ENCODE measurements at places on chromosomes 16 and 17. TPM values are rescaled to one million over a fixed set of nuclear protein-coding genes. Genes with fewer than 3 reads are reported as not detected.

GRCh38 chr16:4006397-4006999 lies 109.7 kb downstream of the ADCY9 start:
- H3K27ac ChIP-seq = no peak overlapping the region
- no peaks in the 10 kb centered on the region for H3K27me3 ChIP-seq
- H3K36me3 ChIP-seq = no peaks in the 10 kb centered on the region
- DNase-seq = no peak
- H3K4me1 ChIP-seq = peaks cover 6% of the 10 kb centered on the region

- H3K36me3 ChIP-seq = no peaks in the 10 kb centered on the region
- no peaks in the 10 kb centered on the region for H3K4me1 ChIP-seq
- H3K27ac ChIP-seq = no peak overlapping the region
- no peak overlapping the region for H3K4me3 ChIP-seq
Measured at GRCh38 chr17:57788725-57789124, 43.6 kb upstream of the CCDC182 start.

DNA sequence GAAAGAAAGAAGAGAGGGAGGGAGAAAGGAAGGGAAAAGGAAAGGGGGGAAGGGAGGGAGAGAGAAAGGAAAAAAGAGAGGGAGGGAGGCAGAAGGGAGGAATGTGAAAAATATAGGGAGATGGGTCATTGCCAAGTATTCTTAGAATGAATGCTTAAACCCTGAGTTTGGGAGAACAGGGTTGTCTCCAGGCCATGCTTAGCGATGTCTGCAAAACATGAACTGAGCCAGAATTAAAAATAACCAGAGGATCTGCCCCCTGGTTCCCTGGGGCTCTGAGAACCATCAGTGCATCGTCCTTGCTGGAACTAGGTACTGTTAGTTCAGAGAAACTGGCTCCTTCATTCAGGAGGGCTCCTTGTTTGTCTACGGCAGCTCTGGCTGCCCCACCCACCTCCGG lies 170.4 kb downstream of the IRX5 start:
- H3K27me3 ChIP-seq = no peaks in the 10 kb centered on the region
- H3K4me3 ChIP-seq = no peak overlapping the region
- no peak for DNase-seq
- H3K36me3 ChIP-seq = no peaks in the 10 kb centered on the region

DNA sequence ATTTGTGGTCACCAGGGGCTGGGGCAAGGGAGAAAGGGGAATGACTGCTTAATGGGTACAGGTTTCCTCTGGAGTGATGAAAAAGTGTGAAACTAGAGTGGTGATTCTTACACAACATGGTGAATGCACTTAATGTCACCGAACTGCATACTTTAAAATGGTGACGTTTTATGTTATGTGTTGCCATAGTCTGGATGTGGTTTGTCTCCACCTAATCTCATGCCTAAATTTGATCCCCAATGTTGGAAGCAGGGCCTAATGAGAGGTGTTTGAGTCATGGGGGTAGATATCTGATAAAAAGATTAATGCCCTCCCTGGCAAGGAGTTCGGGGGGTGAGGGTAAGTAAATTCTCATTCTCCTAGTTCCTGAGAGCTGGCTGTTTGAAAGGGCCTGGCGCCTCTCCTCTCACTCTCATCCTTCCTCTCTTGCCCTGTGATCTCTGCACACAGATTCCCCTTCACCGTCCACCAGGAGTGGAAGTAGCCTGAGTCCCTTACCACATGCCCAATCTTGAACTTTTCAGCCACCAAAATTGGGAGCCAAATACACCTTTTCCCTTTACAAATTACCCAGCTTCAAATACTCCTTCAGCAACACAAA lies 15.3 kb downstream of the XPO6 start:
- no peak overlapping the region for H3K27ac ChIP-seq
- no peaks in the 10 kb centered on the region for H3K27me3 ChIP-seq

- no peaks in the 10 kb centered on the region for H3K36me3 ChIP-seq
- no peaks in the 10 kb centered on the region for H3K27me3 ChIP-seq
- DNase-seq = no peak
- no peaks in the 10 kb centered on the region for H3K4me1 ChIP-seq
Measured at GRCh38 chr17:83062011-83062817, 17.2 kb upstream of the METRNL start.

- H3K27me3 ChIP-seq = no peaks in the 10 kb centered on the region
- H3K27ac ChIP-seq = peak overlapping the region; percentile 99
- no peaks in the 10 kb centered on the region for H3K36me3 ChIP-seq
- peaks cover 52% of the 10 kb centered on the region for H3K4me1 ChIP-seq
- H3K4me3 ChIP-seq = no peak overlapping the region
- no peak for DNase-seq
Measured at GRCh38 chr17:28748852-28749515, 5.2 kb downstream of the TRAF4 start.

- no peak overlapping the region for H3K27ac ChIP-seq
- no peaks in the 10 kb centered on the region for H3K4me1 ChIP-seq
- peaks cover 6% of the 10 kb centered on the region for H3K36me3 ChIP-seq
- H3K4me3 ChIP-seq = no peak overlapping the region
Measured at GRCh38 chr16:89244754-89245153, 27.3 kb downstream of the ZNF778 start.

GRCh38 chr17:13957636-13958035 lies 111.7 kb upstream of the COX10 start:
- no peaks in the 10 kb centered on the region for H3K36me3 ChIP-seq
- H3K4me3 ChIP-seq = no peak overlapping the region
- no peak overlapping the region for H3K27ac ChIP-seq
- H3K27me3 ChIP-seq = no peaks in the 10 kb centered on the region

DNA sequence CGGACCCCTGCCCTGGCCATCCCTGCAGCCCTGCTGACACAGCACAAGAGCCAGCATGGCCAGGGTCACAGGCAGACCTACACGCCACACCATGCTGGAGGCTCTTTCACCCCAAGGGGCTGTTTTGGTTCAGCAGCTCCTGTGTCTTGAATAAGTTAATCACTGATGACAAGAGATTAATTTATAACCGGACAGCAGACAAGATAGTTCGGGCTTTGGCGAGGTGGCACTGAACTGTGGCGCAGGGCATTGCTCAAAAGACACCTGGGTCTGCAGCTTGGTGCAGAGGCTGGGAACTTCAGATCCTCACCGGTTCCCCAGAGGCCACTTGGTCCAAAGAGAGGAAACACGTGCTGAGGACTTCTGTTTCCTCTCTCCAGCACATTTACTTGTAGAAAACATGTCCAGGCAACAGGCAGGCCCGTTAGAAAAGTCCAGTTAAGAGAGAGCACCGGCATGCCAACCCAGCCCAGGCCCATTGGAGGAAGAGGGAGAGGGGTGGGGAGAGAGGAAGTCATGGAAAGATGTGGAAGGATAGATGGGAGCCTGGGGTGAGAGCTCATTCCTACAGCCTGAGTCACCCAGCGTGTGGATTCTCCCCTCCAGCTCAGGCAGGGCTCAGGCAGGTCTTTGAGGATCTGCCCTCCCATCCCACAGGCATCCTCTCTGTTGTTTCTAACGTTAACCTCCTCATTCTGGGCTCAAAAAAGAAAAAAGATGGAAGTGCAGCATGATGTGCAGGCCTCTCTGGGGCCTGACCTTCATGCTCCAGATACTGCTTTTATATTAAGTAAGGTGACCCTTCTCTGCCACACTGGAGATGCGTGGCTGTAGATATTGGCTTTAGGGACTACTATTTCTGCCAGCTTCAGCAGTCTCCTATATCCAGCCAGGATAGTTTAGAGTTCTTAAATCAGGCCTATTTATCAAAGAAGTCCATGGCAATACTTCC lies 80.0 kb upstream of the HNF1B start:
- H3K27me3 ChIP-seq = no peaks in the 10 kb centered on the region
- DNase-seq = no peak
- H3K4me3 ChIP-seq = no peak overlapping the region
- H3K27ac ChIP-seq = no peak overlapping the region

GRCh38 chr17:42706732-42707131 lies 24.4 kb downstream of the CNTNAP1 start:
- no peak overlapping the region for H3K27ac ChIP-seq
- H3K4me3 ChIP-seq = no peak overlapping the region
- no peaks in the 10 kb centered on the region for H3K27me3 ChIP-seq
- 0 out of 2 replicates have a peak, but pooled peaks cover 2% of the 10 kb centered on the region for H3K36me3 ChIP-seq
- no peak for DNase-seq

GRCh38 chr16:19223235-19224170 lies 55.5 kb downstream of the SYT17 start:
- H3K36me3 ChIP-seq = no peaks in the 10 kb centered on the region
- peak; percentile 8 for DNase-seq
- H3K4me1 ChIP-seq = no peaks in the 10 kb centered on the region
- H3K4me3 ChIP-seq = no peak overlapping the region

DNA sequence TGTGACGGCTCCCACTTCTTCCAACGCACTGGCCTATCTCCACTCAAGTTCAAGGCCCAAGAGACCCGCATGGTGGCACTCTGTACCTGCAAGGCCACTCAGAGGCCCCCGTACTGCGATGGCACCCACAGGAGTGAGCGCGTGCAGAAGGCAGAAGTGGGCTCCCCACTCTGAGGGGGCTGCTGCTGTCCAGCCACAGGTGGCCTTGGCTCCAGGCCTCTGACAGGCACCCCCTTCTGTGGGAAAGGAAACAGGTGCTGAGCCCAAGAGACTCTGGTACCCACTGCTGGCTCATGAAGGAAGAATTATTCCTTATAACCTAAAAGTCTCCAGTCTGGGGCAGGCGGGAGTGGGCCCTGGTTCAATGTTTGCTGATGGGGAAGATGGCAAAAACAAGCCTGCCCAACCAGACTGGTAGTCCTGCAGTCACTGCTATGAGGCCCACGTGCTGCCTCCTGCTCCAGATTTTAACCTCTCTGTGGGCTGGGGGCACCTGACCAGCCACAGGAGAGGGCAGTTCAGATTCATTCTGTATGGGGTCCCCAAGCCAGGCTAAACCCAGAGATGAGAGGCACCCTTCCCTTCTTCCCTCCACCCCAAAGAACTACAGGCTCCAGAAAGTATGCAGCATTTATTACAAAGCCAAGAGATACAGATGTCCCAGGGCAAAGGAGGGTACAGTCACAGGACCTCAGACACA lies 3.3 kb downstream of the CISD3 start:
- no peak overlapping the region for H3K4me3 ChIP-seq
- H3K36me3 ChIP-seq = no peaks in the 10 kb centered on the region
- DNase-seq = no peak
- no peaks in the 10 kb centered on the region for H3K27me3 ChIP-seq
- H3K27ac ChIP-seq = no peak overlapping the region

- H3K27ac ChIP-seq = no peak overlapping the region
- no peaks in the 10 kb centered on the region for H3K27me3 ChIP-seq
- no peaks in the 10 kb centered on the region for H3K4me1 ChIP-seq
- H3K4me3 ChIP-seq = no peak overlapping the region
- H3K36me3 ChIP-seq = peaks cover 14% of the 10 kb centered on the region
Measured at GRCh38 chr16:57166951-57167350, 18.9 kb downstream of the PSME3IP1 start.

DNA sequence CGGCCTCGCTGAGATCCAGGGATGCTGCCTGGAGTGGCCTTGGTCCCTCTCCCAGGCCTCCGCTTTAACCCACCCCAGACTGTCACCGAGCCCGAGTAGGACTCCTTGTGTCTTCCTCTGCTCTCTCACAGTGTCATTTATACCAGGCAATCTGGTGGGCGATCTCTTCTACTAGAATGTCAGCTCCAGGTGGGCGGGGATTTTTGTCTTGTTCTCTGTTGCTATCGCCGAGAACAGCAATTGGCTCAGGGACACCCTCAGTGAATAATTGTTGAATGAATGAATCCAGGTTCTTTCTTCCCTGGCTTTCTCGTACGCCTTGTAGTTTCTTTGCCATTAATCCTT lies 591 bp downstream of the DHX38 start:
- H3K27me3 ChIP-seq = no peaks in the 10 kb centered on the region
- peaks cover 8% of the 10 kb centered on the region for H3K36me3 ChIP-seq
- peaks cover 15% of the 10 kb centered on the region for H3K4me1 ChIP-seq
- DNase-seq = no peak
- H3K4me3 ChIP-seq = peak overlapping the region; percentile 83
- H3K27ac ChIP-seq = peak overlapping the region; percentile 91

GRCh38 chr16:74716355-74716754 lies 15.7 kb upstream of the MLKL start:
- no peaks in the 10 kb centered on the region for H3K36me3 ChIP-seq
- no peak for DNase-seq
- H3K4me3 ChIP-seq = no peak overlapping the region
- H3K4me1 ChIP-seq = no peaks in the 10 kb centered on the region
- H3K27me3 ChIP-seq = no peaks in the 10 kb centered on the region

GRCh38 chr17:7440834-7441195 lies 1.5 kb downstream of the FGF11 start:
- no peak for DNase-seq
- no peaks in the 10 kb centered on the region for H3K36me3 ChIP-seq
- H3K4me1 ChIP-seq = peaks cover 18% of the 10 kb centered on the region
- H3K27ac ChIP-seq = peak overlapping the region; percentile 66

GRCh38 chr16:2968368-2968737 lies 795 bp upstream of the PAQR4 start:
- peak overlapping the region; percentile 70 for H3K4me3 ChIP-seq
- H3K36me3 ChIP-seq = no peaks in the 10 kb centered on the region
- DNase-seq = no peak
- H3K27me3 ChIP-seq = no peaks in the 10 kb centered on the region
- peak overlapping the region; percentile 40 for H3K27ac ChIP-seq

GRCh38 chr17:4172356-4172755 lies 29.4 kb downstream of the CYB5D2 start:
- H3K36me3 ChIP-seq = peaks cover 2% of the 10 kb centered on the region
- no peak overlapping the region for H3K4me3 ChIP-seq
- no peaks in the 10 kb centered on the region for H3K27me3 ChIP-seq
- no peak for DNase-seq

- H3K4me1 ChIP-seq = no peaks in the 10 kb centered on the region
- no peak overlapping the region for H3K4me3 ChIP-seq
- H3K27me3 ChIP-seq = no peaks in the 10 kb centered on the region
- H3K27ac ChIP-seq = no peak overlapping the region
Measured at GRCh38 chr16:70552675-70553074, 29.1 kb downstream of the SF3B3 start.

GRCh38 chr17:59627274-59627673 lies 7.6 kb downstream of the CLTC start:
- H3K36me3 ChIP-seq = no peaks in the 10 kb centered on the region
- no peak overlapping the region for H3K27ac ChIP-seq
- peaks cover 21% of the 10 kb centered on the region for H3K4me1 ChIP-seq
- H3K27me3 ChIP-seq = no peaks in the 10 kb centered on the region

DNA sequence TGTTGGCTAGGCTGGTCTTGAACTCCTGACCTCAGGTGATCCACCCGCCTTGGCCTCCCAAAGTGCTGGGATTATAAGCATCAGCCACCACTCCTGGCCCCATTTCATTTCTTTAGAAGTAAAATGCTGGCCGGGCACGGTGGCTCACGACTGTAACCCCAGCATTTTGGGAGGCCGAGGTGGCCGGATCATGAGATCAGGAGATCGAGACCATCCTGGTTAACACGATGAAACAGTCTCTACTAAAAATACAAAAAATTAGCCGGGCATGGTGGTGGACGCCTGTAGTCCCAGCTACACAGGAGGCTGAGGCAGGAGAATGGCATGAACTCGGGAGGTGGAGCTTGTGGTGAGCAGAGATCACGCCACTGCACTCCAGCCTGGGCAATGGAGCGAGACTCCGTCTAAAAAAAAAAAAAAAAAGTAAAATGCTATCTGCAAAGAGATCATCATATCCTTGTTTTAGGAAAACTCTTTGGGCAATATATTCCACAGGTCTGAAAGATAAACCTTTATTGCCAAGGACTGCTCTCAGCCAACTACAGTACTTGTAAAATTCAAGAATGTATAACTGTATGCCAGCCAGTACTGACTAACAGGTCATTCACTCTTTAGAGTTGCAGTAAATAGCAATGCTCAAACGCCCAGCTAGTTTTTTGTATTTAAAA lies 3.8 kb downstream of the GJC1 start:
- peak overlapping the region; percentile 82 for H3K4me3 ChIP-seq
- H3K36me3 ChIP-seq = no peaks in the 10 kb centered on the region
- H3K4me1 ChIP-seq = peaks cover 19% of the 10 kb centered on the region
- DNase-seq = no peak
- H3K27ac ChIP-seq = peak overlapping the region; percentile 97

Gene TMEM204
- total RNA-seq = 0.13 TPM

Gene PRR35
- 2.2 TPM for total RNA-seq

Gene MAP2K3
- total RNA-seq = 44.4 TPM

Gene ZNF319
- total RNA-seq = 6.5 TPM

Gene MAF
- 0.46 TPM for total RNA-seq

Gene HEATR9
- total RNA-seq = not detected

Gene FCSK
- 16.9 TPM for total RNA-seq

All from Panc1 (cell line).